ENCODE measurements at places on chromosomes 13 and 19.

- DNase-seq, result no peak
Observed at GRCh38 chr13:72453161-72453560, 274.3 kb downstream of the MZT1 start.

- peak; percentile 28 for DNase-seq
Observed at GRCh38 chr13:41188584-41188983, 5.8 kb downstream of the KBTBD7 start.

DNA sequence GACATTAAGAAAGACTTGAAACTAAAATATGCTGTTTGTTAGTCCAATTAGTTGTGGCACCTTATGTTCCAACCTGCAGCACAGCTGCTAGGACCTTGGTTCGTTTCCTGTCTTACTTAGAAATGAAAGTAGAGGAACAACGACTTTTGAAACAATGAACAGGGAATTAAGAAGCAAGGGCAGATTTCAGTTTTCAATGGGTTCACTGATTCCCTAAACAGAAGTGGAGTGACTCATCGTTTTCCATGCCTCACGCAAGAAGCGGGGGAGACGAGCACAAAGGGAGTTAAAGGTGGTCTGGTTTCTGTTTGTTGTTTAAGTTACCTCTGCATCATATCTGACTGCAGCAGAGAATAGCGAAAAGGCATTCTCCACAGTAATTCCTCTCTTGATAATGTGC, 44.8 kb downstream of the PHF11 start:
- peak; percentile 8 for DNase-seq

DNA sequence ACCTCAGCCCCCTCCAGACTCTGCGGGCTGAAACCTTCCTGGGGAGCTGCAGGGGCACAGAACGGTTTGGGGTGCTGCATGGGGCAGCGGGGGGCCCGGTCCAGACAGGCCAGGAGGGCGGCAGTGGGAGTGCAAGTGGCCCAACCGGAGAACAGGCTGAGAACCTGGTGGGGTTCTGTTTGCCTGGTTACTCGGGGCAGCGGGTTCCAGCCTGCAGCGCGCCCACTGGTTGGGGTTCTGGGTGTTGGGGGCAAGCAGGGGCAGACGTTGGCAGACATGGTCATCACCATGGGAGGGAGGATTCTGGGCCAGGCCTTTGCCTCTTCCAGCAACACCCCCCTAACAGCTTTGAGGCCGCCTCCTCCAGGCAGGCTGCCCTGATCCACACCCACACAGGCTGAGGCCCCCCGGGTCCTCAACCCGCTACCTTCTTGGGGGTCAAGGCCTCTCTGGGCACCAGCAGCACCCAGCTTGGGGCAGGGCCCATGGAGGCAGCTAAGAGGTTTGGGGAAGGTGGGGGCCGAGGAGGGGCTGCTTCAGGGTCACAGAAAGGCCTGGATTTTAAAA, at the start of gene PRR22:
Gene PRR22 (minus strand): TSS at position 166 of the 567 bp plus-strand sequence. CDS start 86 bp downstream, at position 80.
- no peak for DNase-seq

DNA sequence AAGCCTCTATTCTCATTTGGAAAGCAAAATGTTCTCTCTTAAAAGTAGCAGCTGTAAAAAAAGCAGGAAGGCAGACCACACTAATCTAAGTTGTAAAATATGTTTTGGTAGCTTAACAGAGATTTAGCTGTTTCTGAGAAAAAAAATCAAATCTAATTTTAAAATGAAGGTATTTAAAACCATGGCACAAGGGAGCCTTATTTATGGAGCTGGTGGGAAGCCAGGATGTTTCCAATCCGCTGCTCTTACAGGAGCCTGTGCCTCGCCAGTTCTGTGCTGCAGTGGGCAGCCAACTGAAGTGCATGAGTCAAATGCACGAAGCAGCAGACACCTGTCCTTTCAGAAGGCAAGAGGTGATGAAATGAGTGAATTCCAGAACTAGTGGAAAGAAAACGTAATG, 28.2 kb downstream of the GPC6 start:
- DNase-seq, result no peak

DNA sequence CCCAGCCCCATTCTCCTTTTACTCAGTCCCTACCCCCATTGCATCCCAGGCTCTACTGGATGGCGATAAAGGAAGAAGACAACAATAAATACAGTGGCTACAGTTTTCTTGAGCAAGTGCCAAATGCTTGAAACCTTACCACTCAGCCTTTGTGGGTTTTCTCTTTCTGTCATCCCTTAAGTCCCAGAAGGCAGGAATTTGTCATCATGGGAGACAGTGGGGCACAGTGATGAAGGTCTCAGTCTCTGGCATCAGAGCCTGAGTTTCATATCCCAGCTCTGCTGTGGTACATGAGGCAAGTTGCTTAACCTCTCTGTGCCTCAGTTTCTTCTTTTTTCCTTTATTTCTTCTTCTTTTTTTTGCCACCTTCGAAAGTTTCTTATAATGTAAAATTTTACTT, 5.1 kb upstream of the COMP start:
- DNase-seq, result peak; percentile 25

DNA sequence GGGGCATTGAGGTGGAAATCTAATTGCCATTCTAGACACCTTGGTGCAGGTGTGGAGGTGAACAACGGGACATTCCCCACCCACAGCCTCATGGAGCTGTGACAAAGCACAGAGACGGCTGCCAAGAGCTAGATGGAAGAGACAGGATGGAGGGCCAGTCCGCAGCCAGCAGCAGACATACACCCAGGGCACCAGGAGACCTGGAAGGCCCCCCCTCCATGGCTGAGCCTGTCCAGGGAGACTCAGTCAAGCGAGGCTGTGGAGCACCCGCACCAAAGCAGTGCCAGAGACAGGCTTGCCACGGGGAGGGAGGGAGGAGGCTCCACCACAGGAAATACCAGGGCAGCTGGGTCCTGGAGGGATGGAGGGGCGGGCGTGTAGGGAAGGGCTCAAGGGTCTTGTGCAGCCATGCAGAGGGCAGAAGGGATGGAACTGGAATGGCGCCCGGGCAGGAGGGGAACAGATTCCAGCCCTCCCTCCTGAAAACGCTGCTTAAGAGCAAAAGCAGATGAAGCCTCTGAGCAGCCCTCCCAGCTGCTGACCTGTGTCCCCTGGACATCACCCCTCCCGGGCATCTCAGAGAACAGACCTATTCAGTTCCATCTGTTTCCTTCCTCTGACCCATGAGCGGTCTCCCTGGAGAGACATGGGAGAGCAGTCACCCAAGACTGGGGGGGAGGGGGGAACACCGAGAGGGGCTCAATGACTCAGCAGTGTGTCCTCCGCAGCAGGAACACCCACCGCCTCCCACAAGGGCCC, 14.4 kb downstream of the EPS15L1 start:
- peak; percentile 38 for DNase-seq

DNA sequence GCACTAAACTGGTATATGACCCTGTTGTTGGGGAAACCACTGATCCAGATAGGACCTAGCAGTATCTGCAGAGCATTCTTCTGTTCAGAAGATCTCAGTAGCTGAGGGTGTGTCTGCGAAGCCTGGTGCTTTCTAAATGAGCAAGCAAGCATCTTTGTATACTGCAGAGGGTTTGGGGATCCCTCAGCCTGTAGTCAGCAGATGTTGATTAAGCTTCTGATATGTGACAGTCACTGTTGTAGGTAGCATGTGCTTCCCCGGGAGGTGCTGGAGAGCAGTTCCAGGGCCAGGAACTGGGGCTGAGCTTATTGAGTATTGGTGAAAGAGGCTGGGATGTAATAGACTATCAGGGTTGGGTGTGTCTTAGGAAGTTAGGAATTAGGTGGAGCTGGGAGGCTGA, 1.5 kb downstream of the SCAF1 start:
- DNase-seq, result no peak

DNA sequence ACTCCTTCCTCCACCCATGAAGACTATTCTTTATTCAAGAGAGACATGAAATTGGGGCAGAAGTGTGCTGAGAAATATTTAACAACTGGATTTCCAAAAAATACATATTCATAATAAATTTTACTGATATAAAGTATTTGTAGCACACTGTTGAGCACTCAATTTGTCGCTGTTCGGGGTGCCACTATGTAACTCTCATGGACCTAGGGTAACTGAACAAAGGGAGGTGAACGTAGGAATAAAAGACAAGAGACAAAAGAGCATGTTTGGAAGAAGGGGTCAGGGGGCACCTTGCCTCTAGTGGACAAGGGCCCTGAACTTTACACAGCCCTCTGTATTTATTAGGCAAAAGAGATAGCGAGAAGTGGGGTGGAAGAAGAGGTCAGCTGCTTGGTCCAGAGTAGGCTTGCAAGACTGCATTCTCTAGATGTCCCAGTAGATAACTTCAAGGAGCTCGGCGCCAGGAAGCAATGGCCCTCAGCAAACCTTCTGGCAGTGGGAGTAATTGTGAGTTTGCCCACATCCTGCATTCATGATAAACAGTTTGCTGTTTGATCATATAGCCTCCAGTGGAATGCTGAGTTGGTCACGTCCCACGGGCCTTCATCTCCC, 4.5 kb upstream of the ZNF175 start:
- DNase-seq, result no peak

DNA sequence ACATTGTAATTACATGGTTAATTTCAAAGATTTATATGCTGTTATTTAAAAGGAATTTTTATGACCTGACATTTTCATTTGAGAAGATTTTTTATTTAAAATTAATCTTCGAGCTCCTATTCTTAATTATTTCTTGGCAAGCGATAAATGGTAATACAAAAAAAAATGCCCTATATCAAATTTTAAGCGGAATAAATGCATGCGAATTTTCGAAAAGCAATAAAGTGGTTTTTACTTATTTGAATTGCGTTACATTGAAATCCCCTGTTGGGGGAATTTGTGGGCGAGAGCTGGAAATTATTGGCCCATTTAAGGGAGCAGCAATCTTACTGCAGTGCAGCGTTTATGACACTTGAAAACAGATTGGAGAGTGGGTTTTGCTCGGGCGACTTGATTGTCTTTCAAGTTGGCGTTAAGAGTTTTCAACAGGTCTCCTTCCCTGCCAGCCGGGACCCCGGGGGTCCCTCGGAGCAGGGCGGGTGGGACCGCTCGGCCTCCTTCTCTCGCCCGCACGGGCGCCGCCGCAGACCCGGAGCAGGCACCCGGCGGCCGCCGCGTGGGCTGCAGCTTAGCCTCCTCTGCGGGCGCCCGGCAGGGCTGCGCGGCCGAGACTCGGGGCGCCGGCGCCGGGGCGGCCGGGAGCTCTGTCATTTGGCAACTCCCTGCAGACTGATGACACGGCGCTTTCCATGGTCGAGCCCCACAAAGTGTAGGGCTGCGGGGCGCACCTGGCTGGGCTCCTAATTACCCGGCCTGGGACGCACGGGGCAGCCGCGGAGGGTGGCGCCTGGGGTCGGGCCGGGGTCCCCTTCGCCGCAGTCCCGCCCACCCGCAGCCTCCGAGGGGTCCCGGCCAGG, 255.1 kb upstream of the SOX21 start:
- peak; percentile 5 for DNase-seq

DNA sequence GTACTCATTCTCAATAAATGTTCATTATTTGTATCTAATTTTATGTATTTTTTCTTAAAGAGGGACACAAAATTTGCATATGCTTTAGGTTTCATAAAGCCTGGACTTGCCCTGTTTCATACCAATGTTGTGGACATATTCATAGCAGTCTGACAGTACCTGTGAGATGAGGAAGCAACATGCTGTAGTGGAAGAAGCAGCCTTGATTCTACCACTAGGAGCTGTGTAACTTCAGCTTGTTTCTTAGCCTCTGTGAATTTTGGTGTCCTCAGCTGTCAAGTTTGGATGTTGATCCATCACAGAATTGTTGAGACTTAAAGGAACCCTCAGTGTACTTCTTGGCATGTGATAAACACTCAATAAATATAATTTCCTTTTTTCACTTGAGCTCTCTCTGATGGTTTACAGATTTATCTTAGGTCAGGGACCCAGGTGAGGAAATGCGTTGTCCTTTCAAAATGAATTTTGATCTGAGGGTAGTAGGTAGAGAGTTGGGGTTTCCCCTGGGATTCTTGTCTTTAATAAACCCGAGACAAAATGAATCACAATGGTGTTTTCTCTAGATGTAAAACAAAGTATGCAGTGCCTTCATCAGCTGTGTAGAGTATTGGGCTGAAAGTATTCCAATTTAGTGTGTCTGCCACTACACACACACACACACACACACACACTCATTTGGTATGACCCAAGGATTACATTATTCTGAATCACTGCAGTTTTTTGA, 152.1 kb downstream of the KCNRG start:
- DNase-seq, result no peak

- DNase-seq, result peak; percentile 49
Observed at GRCh38 chr13:29162638-29163235, 342.6 kb downstream of the MTUS2 start.
